ENCODE measurements at places on chromosomes 3 and 15.

GRCh38 chr3:177690306-177690705, 493.0 kb upstream of the TBL1XR1 start:
- no peak overlapping the region for H3K4me3 ChIP-seq
- H3K4me1 ChIP-seq, result no peaks in the 10 kb centered on the region
- H3K27ac ChIP-seq, result no peak overlapping the region
- no peaks in the 10 kb centered on the region for H3K36me3 ChIP-seq
- H3K27me3 ChIP-seq, result peaks cover 2% of the 10 kb centered on the region
- no peak for DNase-seq

GRCh38 chr3:66153481-66154443, 67.0 kb upstream of the SLC25A26 start:
- no peaks in the 10 kb centered on the region for H3K36me3 ChIP-seq
- no peak overlapping the region for H3K4me3 ChIP-seq
- H3K4me1 ChIP-seq, result no peaks in the 10 kb centered on the region

DNA sequence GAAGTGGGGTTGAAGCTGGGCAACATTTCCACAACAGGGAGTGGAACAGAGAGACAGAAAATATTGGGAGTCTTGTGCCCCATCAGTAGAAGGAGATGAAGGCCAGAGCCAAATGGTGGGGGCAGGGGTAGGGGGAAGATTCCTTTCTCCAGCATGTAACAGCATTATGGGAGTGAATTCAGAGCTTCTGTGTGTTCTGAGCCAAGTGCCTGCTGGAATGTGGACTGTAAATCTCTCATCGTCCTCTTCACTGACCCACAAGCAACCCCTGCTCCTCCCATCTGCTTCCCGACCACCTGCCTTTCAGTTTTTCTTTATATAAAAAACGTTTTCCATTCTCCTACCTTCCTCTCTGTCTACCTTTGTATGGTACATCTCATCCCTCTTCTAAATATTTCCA, 344.2 kb upstream of the TPRG1 start:
- no peak for DNase-seq
- H3K27me3 ChIP-seq, result no peaks in the 10 kb centered on the region
- H3K36me3 ChIP-seq, result no peaks in the 10 kb centered on the region
- no peak overlapping the region for H3K27ac ChIP-seq
- no peak overlapping the region for H3K4me3 ChIP-seq

- no peaks in the 10 kb centered on the region for H3K4me1 ChIP-seq
- no peak for DNase-seq
- no peaks in the 10 kb centered on the region for H3K27me3 ChIP-seq
Observed at GRCh38 chr3:146139586-146140110, 21.3 kb downstream of the PLOD2 start.

GRCh38 chr15:90877996-90878395, 6.3 kb upstream of the FES start:
- no peak for DNase-seq
- no peak overlapping the region for H3K4me3 ChIP-seq

GRCh38 chr15:59917504-59918157, 86.5 kb upstream of the FOXB1 start:
- no peak overlapping the region for H3K4me3 ChIP-seq
- peak; percentile 8 for DNase-seq
- no peak overlapping the region for H3K27ac ChIP-seq
- no peaks in the 10 kb centered on the region for H3K36me3 ChIP-seq

DNA sequence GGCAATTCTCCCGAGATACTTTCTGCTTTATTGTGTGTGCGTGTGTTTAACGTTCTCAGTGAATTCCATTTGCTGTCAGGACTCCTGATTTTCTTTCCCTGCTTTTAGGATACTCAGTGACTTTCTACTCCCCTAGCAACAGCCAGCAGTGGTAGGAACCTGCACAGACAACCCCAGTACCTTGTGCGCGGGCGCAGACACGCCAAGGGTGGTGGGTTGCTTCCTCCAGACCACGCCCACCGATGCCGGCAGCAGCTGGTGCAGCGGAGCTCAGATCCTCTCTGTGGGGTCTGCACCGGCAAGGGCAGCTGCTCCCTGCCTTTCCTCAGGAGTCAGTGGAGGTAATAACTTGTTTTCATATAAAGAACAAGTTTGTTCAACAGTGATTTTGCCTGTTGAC, 225.1 kb upstream of the NDN start:
- H3K27ac ChIP-seq, result no peak overlapping the region
- no peak for DNase-seq
- H3K27me3 ChIP-seq, result no peaks in the 10 kb centered on the region
- H3K4me3 ChIP-seq, result no peak overlapping the region
- no peaks in the 10 kb centered on the region for H3K4me1 ChIP-seq

GRCh38 chr3:155323063-155323666, 29.7 kb upstream of the STRIT1 start:
- no peak overlapping the region for H3K27ac ChIP-seq
- no peaks in the 10 kb centered on the region for H3K27me3 ChIP-seq
- H3K36me3 ChIP-seq, result no peaks in the 10 kb centered on the region
- no peak overlapping the region for H3K4me3 ChIP-seq

DNA sequence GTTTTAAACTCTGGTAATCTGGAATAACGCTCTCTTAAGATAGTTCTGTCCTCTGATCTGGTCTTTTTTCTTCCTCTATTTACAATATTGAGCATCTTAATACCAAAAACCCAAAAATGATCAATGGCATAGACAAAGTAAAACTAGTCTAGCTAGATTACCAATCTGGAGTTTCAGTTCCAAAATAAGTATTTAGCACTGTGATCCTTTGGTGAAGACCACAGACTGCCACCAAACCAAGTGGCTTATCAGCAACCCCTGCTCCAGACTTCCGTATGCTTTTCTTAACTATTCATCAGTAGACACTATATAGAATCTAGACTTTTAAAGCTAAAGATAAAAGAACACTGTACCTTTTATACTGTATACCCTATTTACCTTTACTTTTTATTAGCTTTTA, 35.5 kb upstream of the MAN2C1 start:
- no peak overlapping the region for H3K27ac ChIP-seq
- no peak for DNase-seq
- no peak overlapping the region for H3K4me3 ChIP-seq
- H3K27me3 ChIP-seq, result no peaks in the 10 kb centered on the region
- H3K36me3 ChIP-seq, result peaks cover 9% of the 10 kb centered on the region
- no peaks in the 10 kb centered on the region for H3K4me1 ChIP-seq

DNA sequence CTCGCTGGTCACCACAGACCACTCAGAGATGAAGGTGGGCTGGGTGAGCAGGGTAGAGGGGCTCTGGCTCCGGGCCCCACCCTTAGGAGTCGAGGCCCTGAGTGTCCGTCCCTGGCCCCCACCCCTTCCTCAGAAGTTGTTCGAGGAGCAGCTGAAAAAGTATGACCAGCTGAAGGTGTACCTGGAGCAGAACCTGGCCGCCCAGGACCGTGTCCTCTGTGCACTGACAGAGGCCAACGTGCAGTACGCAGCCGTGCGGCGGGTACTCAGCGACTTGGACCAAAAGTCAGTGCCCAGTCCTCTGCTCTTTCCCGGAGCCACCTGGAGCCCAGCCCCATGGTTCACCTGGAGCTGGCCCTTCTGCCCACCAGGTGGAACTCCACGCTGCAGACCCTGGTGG, 28.5 kb downstream of the PTPN23 start:
- H3K4me3 ChIP-seq, result no peak overlapping the region
- H3K27ac ChIP-seq, result no peak overlapping the region
- DNase-seq, result no peak
- peaks cover 21% of the 10 kb centered on the region for H3K36me3 ChIP-seq
- no peaks in the 10 kb centered on the region for H3K27me3 ChIP-seq
- no peaks in the 10 kb centered on the region for H3K4me1 ChIP-seq
